ENCODE measurements at places on chromosomes 1 and 21.
A peak's percentile ranks its signal among the peaks of the same experiment; 100 is the strongest.

DNA sequence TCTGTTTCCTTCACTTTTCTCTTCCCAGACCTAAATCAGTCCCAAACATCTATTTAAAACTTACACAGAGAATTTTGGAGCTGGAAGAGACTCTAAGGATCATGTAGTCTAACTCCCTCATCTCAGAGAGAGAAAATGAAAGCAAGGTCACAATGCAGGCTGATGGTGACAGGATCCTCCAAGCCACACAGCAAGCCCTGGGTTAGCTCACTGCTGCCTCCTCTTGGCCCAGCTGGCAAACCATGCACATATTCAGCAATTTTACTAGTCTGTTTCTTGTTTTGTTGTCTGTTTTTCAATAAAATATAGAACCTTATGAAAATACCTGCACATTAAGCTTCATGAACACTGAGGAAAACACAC is 27.7 kb upstream of the LY9 start:
- peak; percentile 62 for DNase-seq

GRCh38 chr1:244349103-244349531 is 102.6 kb downstream of the ADSS2 start:
- no peak for DNase-seq

GRCh38 chr1:185408700-185409270 is 91.7 kb upstream of the IVNS1ABP start:
- no peak for DNase-seq

- DNase-seq = peak; percentile 67
Observed at GRCh38 chr1:38246955-38247952, 200.7 kb upstream of the POU3F1 start.

DNA sequence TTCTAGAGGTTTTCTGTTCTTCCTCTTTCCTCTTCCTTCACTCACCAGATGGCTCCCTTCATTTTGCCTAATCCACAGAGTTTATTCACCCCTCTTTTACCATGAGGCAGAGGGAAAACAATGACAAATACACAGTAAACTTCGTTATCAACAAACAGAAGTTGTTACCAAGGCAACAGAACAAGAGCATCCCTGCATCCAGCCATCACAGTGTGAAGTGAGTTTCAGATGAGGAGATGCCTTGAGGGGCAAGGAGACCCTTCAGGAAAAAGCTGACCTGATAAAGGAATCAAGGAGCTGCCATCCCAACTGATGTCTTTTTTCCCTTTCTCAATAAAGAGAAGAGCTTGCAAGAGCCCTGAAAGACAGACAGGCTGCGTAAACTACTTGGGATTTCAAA is 195.3 kb downstream of the BRINP2 start:
- no peak for DNase-seq

- DNase-seq = no peak
Observed at GRCh38 chr21:46416551-46416950, 42.1 kb upstream of the DIP2A start.

DNA sequence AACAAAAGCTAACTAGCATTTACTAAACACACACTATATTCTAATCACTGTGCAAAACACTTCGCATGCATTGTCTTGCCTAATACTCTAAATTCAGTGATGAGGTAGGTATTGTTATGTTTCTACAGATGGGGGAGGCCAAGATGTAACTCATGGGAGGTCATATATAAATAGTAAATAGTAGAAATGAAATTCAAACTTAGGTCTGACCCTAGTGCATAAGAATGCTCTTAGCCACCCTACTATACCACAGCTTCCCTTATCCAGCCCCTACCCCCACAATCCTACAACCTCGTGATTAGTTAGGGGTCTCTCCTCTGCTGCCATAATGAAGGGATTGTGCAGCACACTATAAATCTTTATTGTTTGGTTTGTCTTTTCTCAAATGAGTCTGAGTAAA is 3.3 kb downstream of the PFDN2 start:
- DNase-seq = no peak

- no peak for DNase-seq
Observed at GRCh38 chr1:27979151-27979858, 19.5 kb downstream of the XKR8 start.

DNA sequence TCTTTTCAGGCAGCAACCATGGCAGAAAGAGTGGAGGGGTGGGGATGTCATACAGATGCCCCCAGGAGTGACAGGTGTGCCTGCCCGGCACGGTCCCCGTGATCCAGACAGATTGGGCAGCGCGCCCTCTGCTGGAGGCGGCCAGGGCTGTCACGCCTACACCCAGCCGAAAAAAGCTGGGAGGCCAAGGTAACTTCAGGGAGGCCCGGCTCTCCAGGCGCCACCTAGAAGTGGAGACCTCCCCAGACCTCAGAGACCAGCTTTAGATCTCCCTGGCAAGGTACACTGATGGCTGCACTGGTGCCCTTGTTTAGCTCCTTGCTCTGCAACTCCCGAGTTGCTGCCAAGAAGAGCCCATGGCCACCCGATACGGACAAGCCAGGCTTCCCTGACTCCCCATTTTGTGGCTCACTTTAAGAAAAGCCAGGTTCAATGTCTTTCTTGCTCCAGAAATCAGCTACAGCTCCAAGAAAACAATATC is 6.6 kb downstream of the GOLT1A start:
- DNase-seq = peak; percentile 11

GRCh38 chr21:42973309-42973990 is 912 bp upstream of the PKNOX1 start:
- no peak for DNase-seq

GRCh38 chr1:219434285-219434922 is 178.5 kb downstream of the ZC3H11B start:
- DNase-seq = no peak

DNA sequence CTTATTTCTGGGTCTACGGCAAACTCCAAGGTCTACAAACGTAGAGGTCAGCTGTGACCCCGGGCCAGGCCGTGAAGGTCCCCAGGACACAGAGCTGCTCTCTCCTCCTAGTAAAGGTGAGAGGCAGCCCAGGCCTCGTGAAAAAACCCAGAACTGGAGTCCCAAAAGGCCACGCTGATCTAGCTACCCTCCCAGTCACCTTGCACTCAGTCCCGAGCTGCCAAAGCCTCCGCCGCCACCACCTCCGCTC is 125 bp downstream of the ATP5PF start:
- DNase-seq = no peak

DNA sequence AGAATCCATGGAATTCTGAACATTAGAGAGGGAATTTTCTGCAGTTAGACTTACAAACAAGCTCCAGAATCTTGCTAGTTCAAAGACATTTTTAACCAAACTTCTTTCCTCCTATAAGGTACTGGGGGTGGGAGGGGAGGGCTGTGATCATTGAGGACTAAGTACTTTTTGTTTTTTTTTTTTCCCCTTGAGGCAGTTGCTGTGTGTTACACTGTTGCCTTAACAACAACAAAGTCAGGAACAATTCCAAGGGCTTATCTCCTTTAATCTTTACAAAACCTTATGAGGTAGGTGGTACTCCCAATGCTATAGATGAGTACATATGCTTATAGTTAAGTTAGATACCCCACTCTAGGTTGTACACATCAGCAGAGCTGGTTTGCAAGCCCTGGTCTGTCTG is 62.9 kb downstream of the PPP1R12B start:
- DNase-seq = no peak

GRCh38 chr1:222918801-222919477 is 104.1 kb downstream of the DISP1 start:
- DNase-seq = no peak

DNA sequence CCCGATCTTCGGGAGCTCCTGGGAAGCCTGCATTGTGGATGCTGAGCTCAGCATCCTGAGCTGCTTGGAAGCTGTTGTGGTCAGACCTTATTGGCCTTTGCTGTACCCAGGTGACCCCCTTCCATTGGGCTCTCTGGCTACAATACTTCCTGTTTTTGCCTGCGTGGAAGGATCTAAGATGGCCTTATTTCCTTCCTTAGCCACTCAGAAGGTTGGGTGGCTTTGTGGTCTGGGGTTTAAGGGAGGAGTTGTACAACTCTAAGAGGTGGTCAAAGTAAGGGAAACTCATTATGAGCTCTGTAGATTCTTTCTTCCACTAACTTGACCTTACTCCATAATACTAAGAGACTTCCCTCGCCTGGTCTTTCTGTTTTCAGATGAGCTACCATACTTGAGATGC is 17.7 kb downstream of the PFKFB2 start:
- no peak for DNase-seq
